Activated CD4-positive, CD25-positive, alpha-beta regulatory T cell (primary cell): ENCODE measurements at places on chromosomes 13 and 19.
A peak's percentile ranks its signal among the peaks of the same experiment; 100 is the strongest.

GRCh38 chr19:10259162-10259905, 7.3 kb downstream of the MRPL4 start:
- DNase-seq, result peak; percentile 83

GRCh38 chr19:7699417-7700401, 2.2 kb downstream of the FCER2 start:
- no peak for DNase-seq

DNA sequence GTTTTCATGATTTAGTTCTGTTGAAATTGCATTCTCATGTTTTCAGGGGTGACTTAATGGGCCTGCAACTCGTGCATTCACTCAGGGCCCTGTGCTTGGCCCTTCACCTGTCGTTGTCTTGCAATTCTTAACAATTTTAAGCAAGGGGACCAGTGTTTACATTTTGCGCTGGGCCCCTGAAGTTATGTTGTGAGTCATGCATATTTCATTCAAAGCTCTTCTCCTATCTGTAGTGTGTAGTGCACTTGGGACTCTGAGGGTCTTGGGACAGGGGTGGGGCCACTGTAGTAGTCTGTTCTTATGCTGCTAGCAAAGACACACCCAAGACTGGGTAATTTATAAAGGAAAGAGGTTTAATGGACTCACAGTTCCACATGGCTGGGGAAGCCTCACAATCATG, 211.2 kb upstream of the RXFP2 start:
- DNase-seq, result no peak

- peak; percentile 81 for DNase-seq
Measured at GRCh38 chr19:39402346-39403300, 4.0 kb upstream of the ZFP36 start.

DNA sequence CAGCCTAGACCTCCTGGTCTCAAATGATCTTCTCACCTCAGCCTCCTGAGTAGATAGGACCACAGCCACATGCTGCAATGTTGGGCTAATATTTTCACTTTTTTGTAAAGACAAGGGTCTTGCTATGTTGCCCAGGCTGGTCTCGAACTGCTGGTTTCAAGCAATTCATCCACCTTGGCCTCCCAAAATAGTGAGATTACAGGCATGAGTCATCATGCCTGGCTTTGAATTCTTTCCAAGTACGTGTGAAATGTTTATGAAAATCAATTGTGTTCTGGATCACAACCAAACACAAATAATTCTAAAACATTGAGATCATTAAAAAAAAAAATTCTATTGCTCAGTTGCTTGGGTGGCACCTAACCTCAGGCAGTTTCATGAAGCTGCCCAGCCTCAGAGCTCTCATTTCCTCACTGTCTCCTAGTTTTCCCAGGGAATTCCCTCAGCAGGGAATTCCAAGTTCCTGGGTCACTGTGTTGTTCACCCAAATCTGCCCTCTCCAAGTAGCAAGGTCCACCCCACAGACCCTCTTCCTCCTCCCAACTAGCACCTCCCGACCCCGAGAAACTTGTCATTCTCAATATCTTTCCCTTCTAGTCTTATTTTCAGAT, 44.8 kb downstream of the ING1 start:
- no peak for DNase-seq

- no peak for DNase-seq
Measured at GRCh38 chr19:1233115-1233667, 4.6 kb downstream of the CBARP start.

- DNase-seq, result no peak
Measured at GRCh38 chr13:50617134-50617721, 226.3 kb downstream of the DLEU7 start.

GRCh38 chr13:99265821-99266426, 7.7 kb upstream of the GPR18 start:
- DNase-seq, result no peak

DNA sequence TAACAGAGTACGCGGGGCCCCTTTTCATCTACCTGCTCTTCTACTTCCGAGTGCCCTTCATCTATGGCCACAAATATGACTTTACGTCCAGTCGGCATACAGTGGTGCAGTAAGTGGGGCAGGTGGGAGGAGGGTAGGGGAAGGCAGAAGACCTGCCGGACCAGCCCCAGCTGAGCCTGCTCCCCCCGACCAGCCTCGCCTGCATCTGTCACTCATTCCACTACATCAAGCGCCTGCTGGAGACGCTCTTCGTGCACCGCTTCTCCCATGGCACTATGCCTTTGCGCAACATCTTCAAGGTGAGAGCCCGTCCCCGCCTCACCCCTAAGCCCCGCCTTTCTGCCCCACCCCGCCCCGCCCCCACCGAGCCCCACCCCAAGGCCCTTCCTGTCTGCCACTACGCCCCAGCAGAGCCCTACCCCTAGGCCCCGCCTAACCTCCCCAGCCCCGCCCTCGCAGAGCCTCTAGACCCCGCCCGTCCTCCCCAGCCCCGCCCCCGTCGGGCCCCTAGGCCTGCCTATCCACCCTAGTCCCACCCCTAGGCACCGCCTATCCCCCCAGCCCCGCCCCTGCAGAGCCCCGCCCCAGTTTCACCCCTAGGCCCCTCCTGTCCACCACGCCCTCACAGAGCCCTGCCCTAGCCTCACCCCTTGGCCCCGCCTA, 7.7 kb downstream of the NDUFB7 start:
- DNase-seq, result no peak

DNA sequence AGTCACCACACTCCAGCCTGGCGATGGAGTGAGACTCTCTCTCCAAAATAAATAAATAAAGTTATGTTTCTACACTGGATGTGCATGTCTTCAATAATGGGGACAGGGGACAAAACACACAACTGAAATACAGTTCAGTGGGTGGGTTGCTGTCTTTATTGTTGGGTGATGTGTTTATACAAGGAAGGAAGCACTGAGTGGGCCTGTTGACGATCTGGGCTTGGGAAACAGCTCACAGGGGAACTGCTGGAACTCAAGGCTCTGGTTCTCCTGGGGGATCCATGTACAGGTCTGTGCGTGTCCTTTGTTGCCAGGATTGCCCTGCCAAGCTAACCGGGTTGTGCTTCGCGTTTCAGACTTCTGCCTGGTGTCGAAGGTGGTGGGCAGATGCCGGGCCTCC, 18.9 kb downstream of the SPINT2 start:
- DNase-seq, result no peak

GRCh38 chr13:78806457-78806856, 147.5 kb upstream of the OBI1 start:
- DNase-seq, result no peak

DNA sequence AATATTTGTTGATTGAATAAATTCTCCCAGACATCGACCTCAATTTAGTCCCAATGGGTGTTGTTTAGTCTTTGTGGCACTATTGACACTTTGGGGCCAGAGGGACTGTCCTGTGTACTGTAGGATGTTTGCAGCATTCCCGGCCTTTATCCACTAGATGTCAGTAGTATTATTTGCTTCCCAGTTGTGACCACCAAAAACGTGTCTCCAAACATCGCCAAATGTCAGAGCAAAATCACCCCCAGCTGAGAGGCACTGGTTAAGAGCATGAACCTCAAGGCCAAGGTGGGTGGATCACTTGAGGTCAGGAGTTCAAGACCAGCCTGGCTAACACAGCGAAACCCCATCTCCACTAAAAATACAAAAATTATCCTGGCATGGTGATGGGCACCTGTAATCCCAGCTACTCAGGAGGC, 15.4 kb downstream of the NLRP12 start:
- no peak for DNase-seq

- no peak for DNase-seq
Measured at GRCh38 chr19:12092065-12092867, 27.7 kb downstream of the ZNF844 start.

GRCh38 chr13:75761369-75761768, 125.2 kb downstream of the LMO7 start:
- no peak for DNase-seq

- no peak for DNase-seq
Measured at GRCh38 chr13:96065849-96066248, 12.6 kb upstream of the UGGT2 start.

DNA sequence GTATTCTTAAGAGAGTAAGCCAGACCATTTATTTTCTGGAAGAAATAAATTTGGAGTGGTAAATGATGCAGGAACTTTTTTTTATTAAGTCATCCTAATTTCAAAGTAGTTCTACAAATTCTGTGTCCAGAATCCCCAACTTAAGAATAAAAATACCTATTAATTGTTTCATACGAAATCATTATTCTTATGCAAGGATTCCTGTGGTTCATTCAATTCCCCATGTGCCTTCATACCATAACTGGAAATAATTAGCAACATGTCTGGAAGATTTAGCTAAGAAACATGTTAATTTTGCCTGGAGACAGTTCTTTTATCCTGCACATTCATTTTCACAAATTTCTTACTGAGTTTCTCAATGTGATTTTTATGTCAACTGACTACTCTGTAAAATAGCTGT, 408.6 kb downstream of the PCDH9 start:
- no peak for DNase-seq

- no peak for DNase-seq
Measured at GRCh38 chr13:21742096-21742495, 71.2 kb downstream of the FGF9 start.

GRCh38 chr13:87208636-87209035, 462.5 kb upstream of the SLITRK5 start:
- DNase-seq, result no peak

GRCh38 chr19:36064826-36065225, 10.1 kb downstream of the WDR62 start:
- DNase-seq, result no peak

DNA sequence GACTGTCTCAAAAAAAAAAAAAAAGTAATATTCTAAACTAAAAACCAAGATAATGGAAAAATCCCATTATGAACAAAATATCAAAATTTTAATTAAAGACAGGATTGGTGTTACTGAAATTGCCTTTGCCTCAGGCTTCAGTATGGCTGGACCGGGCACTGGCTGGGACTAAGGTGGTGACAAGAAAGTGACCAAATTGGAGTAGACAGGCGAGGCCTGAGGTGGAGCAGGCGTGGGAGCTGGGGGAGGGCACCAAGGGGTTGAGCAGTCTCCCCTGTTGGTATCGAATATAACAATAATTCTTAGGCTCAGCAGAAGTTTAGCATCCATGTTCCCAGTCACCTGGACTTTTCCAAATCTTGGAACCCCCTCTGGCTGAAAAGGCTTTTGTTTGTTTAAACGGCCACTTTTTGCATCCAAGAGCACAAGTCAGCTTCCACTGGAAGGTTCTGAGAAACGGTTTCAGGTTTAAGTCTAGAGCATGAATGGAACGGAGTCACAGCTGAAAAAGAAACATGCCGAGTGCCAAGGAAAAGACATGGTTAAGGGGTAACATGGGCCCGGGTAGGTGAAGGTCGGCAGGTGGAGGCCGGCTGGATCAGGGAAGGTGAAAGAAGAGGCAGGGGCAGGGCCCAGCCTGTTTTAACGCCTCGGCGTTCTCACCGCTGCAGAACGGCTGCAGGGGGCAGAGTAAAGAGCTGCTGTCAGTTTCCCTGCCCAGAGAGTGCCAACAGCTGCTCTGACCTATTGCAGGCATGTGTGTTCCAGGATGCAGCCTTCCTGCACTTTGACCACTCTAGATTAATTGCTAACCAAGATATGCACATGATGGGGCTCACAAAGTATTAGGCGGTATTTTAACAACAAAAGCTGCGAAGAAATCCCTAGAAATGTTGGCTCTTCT, 104.4 kb downstream of the TM9SF2 start:
- DNase-seq, result no peak

DNA sequence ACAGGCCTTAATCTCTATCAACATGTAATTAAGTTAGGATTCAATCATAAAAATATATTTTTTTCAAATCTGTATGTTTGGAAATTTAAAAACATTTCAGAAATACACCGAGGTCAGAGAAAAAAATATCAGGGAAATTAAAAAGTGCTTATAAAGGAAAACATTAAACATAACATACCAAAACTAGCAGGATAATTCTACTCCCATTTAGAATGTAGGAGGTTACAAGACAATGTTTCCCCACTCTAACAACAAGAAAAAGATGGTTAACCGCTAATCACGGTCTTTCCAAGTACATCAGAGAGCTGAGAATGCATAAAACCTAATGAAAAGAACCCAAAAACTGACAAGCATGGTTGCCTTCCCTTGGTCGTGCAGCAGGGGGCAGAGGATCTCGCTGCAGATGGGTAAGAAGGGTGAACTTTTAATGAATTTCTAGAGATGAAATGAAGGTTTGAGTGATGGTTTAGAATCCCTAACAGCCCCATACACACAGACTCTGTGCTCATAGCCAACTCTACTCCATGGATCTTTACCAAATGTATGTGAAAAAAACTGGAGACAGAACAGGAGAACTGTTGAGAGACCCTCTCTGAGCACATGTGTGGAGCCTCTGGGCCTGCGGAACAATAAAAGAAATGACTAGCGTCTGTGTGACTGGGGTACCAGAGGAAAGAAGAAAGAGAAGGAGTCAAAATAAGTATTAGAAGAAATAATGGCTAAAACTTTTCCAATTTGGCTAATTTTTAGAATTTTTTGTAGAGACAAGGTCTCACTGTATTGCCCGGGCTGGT, 51.3 kb upstream of the LSM14A start:
- no peak for DNase-seq

- no peak for DNase-seq
Measured at GRCh38 chr19:51145916-51146493, 3.9 kb downstream of the SIGLEC7 start.

DNA sequence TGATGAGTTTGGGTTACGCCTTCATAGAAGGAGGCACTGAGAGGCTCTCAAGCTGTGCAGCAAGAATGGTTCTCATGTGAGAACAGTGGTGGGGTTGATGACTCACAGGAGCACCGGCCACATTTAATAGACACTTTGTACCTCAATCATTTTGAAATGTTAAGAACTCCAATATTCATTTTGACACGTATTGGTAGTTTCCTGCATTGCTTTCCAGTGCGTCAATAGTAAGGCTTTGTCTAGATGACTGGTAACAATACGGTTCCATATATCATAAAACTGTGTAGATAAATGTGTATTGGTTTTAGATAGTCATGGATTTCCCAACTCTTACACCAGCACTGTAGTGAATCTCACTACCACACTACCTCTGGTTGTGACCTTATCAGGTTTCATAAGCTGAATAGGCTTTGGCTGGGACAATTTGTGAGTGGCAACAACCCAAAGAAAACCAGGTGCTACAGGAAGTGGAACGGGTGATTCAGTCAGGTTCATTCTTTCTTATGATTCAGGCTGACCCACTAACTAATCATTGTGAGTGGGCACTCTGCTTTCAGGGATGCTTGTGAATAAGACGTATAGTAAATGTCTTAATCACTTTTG, 362.6 kb downstream of the KLF5 start:
- no peak for DNase-seq

DNA sequence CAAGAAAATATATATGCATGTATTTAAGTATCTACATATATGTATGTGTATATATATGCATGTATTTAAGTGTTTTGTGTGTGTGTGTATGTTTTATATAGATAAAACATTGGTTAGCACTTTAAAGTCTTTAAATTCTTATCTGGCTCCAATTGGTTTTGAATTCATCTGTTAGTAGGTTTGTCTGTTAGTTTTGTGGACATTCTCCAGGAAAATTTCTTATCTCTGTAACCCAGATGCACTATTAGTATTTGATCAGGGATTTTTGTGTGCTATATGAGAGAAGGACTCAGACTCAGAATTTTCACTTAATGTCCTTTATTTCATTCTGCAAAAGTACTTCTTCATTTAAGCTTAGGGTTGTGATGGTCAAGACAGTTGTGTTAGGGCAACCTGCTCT, 103.1 kb downstream of the ITGBL1 start:
- DNase-seq, result no peak
